Left renal pelvis (tissue), 4 donors: ENCODE measurements at places on chromosomes 6 and 20. TPM values are rescaled to one million over a fixed set of nuclear protein-coding genes. Genes with fewer than 3 reads are reported as not detected.

HCK gene
- 6.7 TPM for polyA plus RNA-seq

OR12D3 gene
- not detected for polyA plus RNA-seq

PACSIN1 gene
- 0.78 TPM for polyA plus RNA-seq

RIPOR3 gene
- polyA plus RNA-seq, result 6.0 TPM

LYRM4 gene
- 41.2 TPM for polyA plus RNA-seq

RAD21L1 gene
- polyA plus RNA-seq, result not detected
